Stimulated activated CD4-positive, alpha-beta T cell treated with anti-CD3 and anti-CD28 coated beads, Interleukin-2, amount 100 ng/mL, for 4 hours (primary cell): ENCODE measurements at places on chromosomes 4 and X.

DNA sequence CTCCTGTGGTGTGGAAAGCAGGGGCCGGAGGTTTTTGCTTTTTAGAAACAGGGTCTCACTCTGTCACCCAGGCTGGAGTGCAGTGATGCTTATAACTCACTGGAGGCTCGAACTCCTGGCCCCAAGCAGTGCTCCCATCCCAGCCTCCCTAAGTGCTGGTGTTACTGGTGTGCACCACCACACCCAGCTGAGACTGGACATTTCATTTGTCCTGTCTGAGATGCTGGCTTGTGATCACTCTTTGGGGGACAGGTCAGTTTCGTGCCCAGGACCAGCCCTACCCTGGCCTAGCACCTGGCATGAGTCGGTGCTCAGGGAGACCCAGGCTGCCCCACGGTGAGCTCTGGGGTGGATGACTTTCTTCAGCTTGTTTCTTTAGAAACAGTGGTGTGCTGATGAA lies 11.3 kb downstream of the PSAPL1 start:
- DNase-seq: no peak

GRCh38 chr4:87541521-87541920 lies 12.3 kb upstream of the SPARCL1 start:
- no peak for DNase-seq

- no peak for DNase-seq
Measured at GRCh38 chr4:16194214-16194613, 32.1 kb downstream of the TAPT1 start.

- DNase-seq: no peak
Measured at GRCh38 chrX:133630362-133630761, 215.1 kb upstream of the GPC4 start.

- DNase-seq: no peak
Measured at GRCh38 chr4:15427701-15428100, at the start of gene C1QTNF7. Gene C1QTNF7 (plus strand): TSS chr4:15428033. CDS start chr4:15435744, 7,711 bp downstream.

GRCh38 chr4:182126603-182127002 lies 116.6 kb upstream of the TENM3 start:
- no peak for DNase-seq

GRCh38 chr4:152677117-152677516 lies 2.7 kb downstream of the TMEM154 start:
- no peak for DNase-seq

DNA sequence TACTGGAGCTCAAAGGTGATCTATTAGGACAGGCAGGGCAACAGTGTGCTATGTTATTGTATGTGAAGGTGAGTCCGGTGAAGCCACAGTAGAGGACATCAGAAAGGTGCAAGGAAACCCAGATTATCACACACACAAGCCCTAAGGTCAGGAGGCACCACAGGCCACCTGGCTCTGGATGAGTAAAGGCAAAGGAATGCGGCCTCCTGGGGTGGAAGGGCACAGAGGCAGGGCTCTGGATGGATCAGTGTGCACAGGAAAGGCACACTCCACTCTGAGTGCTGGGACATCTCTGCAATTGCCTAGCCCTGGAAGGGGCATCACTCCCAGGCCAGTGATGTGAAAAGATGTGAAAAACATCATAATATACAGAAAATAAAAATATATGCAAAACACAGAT lies 683.5 kb downstream of the TRIML1 start:
- no peak for DNase-seq

DNA sequence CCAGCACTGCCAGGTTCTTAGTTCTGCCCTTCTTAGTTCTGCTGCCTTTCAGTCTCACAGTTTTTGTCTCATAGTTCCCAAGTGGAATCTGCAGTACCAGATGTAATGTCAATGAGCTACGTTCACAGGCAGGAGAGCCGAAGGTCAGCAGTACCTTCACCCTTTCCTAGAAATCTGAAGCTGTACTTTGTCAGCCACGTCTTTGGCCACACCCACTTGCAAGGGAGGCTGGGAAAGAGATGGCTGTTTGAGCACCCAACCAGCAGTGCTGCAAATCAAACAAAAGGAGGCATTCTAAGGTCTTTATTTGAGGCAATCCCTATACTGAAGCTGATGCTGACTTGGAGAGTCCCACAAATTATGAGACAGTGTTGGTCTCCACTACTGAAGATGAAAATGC lies 199.1 kb upstream of the NPY2R start:
- no peak for DNase-seq

DNA sequence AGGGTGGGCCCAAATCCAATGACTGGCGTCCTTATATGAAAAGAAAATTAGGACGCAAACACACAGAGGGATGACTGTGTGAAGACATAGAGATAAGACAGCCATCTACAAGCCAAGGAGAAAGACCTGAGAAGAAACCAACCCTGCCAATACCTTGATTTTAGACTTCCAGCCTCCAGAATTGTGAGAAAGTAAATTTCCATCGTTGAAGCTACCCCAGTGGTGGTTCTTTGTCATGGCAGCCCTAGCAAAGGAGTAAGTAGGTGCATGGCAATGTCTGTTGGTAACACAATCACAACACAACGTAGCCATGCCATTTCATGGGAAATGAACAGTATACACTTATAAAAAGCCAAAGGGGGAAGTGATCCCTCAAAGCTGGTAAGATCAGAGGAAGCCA lies 25.3 kb downstream of the SMIM20 start:
- DNase-seq: no peak

DNA sequence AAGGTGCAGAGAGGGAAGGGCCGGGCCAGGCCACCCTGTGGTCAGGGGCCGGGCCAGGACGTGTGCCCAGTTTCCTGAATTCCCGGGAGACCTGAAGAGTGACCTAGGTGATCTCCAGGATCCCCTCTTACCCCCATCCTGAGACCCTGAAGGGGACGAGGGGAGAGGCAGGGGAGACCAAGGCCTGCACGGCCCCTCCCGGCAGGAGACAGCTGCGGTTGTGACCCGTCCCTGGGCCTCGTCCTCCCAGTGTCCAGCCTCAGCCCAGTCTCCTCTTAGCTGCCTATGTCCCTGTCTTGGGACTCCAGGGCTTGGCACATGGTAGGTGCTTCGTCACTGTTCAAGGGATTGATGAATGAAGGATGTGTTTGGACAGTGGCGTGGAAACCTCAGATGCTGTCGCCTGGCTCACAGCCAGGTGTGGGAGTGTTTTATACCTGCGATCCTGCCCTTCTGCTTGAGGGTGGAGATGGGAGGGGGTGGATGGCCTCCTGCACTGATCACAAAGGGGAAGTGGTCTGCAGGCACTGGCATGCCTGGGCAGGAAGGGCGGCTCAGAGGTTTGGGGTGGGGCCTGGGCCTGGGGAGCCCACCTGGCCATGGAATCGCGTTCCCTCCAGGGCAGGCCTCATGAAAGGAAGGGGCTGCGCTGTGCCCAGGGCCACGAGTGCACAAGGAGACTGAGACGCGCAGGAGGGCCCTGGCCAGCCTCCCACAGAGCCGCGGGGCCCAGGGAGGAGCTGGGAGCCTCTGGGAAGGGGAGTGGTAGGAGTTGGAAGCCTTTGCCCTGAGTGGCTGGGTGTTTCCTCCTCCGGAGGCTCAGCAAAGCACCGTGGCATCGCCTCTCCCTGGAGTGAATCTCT lies 6.9 kb downstream of the SH3TC1 start:
- DNase-seq: no peak

GRCh38 chr4:14607578-14607977 lies 394.7 kb upstream of the CPEB2 start:
- no peak for DNase-seq

DNA sequence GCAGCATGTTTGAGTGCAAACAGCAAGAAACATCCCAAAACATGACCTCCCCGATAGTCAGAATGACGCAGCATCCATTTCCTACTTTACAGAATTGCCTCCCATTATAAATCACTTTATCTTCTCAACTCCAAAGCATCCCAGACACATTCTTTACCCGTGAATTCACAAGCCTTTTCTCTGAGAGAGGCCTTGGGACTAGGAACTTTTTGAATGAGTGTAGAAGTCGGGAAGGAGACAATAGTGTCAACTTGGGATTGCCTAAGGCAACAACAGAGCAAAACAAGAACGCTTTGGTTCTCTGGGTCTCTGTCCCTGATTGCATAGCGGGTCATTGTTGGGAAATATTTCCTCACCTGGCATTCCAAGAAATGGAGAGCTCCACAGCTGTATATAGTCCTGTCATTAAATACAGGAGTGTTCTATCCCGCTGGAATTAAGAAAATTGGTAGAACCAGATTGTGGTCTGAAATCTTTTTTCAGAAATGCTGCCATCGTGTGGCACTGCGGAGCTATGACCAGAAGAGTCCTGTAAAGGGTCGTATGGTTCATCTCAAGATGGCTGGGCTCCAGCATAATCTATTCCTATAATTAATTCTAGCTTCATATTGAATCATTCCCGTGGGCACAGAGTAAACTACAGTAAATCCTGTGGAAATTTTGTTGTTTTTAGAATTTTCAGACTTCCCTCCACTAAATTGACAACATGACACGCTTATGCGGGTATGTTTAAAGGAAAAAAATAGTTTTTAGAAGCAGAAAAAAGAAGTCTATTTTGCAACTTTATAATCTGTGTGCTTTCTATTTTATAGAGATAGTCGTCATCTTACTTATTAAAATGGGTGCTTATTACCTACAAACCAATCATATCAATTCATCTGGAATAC lies 2.0 kb upstream of the SPP1 start:
- no peak for DNase-seq

DNA sequence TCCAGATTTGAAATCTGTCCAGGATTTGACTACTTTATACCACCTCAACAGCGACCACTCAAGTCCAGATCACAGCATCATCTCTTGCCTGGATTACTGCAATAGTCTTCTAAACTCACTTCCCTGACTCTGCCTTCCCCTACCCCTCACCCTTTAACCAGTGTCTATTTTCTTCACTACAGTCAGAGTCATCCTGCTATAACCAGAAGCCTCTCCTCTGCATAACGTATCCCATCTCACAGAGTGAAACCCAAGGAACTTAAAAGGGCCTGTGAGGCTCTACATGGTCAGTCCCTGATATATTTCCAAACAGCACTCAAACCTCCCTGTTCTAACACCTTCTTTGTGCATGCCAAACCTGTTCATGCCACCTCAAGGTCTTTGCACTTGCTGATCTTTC lies 40.7 kb upstream of the SCOC start:
- DNase-seq: no peak

- no peak for DNase-seq
Measured at GRCh38 chr4:76305971-76306881, at the start of gene STBD1. Gene STBD1 (plus strand): TSS chr4:76306733. CDS start chr4:76306770, 37 bp downstream.

- DNase-seq: peak; percentile 30
Measured at GRCh38 chrX:45769761-45770582, 569.3 kb upstream of the DIPK2B start.

DNA sequence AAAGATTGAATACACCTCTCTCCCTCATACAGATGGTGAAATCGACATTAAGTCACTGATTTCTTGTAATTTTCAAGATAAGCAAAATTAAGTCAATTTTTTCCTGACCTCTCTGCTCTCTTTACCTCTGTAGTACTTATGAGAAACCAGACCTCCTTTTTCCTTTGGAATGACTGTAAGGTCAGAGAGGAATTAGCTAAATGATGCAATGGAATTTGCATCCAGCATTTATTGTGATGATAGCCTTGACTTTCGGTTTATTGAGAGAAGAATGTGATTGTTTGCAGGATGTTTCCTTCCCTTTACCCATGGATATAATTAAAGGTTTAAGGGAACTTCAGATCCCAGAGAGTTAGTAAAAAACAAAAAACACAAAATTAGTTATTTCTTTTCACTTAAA lies 22.4 kb downstream of the STK26 start:
- DNase-seq: no peak

DNA sequence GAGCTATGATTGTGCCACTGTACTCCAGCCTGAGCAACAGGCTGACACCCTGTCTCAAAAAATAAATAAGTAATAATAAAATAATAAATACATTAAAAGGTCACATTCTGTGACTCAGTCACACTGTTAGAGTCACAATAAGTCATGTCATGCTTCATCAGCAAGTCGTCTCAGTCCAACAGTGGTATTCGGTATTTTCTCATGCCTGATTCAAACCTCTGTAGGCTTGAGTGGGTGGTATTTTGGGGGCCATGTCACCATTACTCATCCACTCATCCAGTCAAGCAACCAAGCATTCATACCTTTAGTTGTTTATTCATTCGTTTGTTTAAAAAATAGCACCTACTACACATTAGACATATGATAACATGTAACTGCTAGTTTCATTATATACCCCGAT lies 46.9 kb downstream of the SUPT20HL2 start:
- DNase-seq: no peak

GRCh38 chr4:176002007-176002613 lies 63.5 kb upstream of the WDR17 start:
- DNase-seq: no peak

DNA sequence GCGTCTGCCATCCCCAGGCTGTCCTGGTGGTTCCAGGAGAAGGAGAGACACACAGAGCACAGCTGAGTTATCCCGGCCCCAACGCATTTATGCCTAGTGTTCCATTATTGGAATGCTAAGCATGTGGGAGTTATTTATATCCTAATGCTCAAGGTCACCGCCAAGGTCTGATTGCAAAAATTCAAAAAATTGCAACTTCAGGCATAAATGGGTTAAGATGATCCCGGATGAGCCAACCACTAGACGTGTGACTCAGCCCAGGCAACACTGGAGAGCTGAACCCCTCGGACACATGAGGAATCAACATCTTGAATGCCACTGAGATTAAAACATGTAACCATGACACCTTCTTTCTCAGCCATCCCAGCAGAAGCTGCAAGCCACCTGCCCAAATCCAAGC lies 3.8 kb upstream of the ZCCHC4 start:
- no peak for DNase-seq

GRCh38 chr4:152112887-152113286 lies 352.1 kb upstream of the GATB start:
- no peak for DNase-seq

- no peak for DNase-seq
Measured at GRCh38 chrX:113136836-113137235, 296.2 kb upstream of the AMOT start.

DNA sequence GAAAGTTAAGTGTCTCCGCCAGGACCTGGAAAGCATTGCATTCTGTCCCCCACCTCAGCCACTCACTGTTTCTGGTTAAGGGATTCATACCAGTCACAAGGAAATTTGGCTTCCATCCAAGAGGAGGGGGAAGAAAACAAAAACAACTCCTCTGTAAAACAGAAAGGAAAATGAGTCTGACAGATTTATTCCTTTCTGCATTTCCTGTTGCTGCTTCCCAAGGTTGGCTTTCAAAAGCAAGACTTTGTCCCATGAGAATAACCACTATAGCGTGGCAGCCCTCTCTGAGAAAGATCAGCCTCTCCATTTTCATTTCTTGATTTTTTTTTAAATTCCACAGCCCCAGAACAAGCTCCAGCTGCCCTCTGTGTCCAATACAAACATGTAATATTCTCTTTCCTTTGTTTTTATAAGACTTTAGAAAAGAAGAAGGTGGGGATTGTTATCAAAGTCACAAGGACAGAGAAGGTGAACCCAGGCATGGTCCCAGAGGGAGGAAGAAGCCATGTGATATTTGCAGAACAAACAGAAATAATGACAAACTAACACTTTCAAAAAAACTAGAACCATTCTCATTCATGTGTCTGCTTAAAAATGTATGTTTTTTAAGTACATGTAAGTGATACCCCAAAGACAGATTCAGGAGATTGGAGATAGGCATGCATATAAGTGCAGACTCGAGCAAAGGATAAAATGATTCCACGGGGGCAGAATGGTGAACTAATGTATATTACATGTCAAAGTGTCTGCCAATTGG lies 90.7 kb upstream of the DCLK2 start:
- no peak for DNase-seq
